Heart left ventricle (tissue), 16 donors: ENCODE measurements at places on chromosomes 7 and 10. TPM values are rescaled to one million over a fixed set of nuclear protein-coding genes. Genes with fewer than 3 reads are reported as not detected.

GRCh38 chr10:9636216-9636615, 1381.5 kb upstream of the CELF2 start:
- no peak overlapping the region for H3K4me3 ChIP-seq
- no peak for DNase-seq
- H3K27ac ChIP-seq, result no peak overlapping the region
- no peaks in the 10 kb centered on the region for H3K4me1 ChIP-seq
- no peaks in the 10 kb centered on the region for H3K27me3 ChIP-seq

SOSTDC1 gene
- total RNA-seq, result 0.56 TPM

- no peak for DNase-seq
- no peaks in the 10 kb centered on the region for H3K4me1 ChIP-seq
- H3K4me3 ChIP-seq, result no peak overlapping the region
- no peak overlapping the region for H3K27ac ChIP-seq
- H3K27me3 ChIP-seq, result no peaks in the 10 kb centered on the region
These were observed 767.7 kb downstream of the TYW1 start for GRCh38 chr7:67764289-67764688.

- DNase-seq, result no peak
- peaks cover 18% of the 10 kb centered on the region for H3K36me3 ChIP-seq
- H3K4me3 ChIP-seq, result no peak overlapping the region
- no peaks in the 10 kb centered on the region for H3K27me3 ChIP-seq
These were observed 35.1 kb upstream of the GARS1 start for GRCh38 chr7:30559611-30560010.
